ENCODE measurements at places on chromosomes 7 and 10.

GRCh38 chr10:110160522-110160921 is 46.9 kb upstream of the MXI1 start:
- DNase-seq, result no peak

GRCh38 chr10:1698185-1698584 is 39.1 kb downstream of the ADARB2 start:
- DNase-seq, result no peak

- no peak for DNase-seq
Observed at GRCh38 chr7:92647011-92647625, 56.9 kb upstream of the FAM133B start.

GRCh38 chr10:112526906-112527305 is 79.9 kb downstream of the VTI1A start:
- DNase-seq, result no peak

DNA sequence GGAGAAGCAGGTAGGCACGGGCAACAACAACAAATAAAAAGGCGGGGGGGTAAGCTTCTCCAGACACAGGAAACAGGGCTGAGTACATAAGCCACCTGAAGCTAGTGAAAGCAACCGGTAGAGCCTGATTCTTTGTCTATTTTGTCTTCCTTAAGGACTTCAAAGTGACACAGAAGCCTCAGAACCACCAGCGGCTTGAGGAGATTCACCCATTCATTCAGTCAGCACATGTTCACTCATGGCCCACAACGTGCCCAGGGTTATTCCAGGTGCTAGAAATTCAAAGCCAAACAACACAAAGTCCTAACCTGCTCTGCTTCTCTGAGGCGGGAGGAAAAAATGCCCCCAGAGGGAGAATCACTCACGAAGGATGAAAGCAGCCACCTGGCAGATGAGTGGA is 69.3 kb upstream of the C7orf33 start:
- DNase-seq, result no peak

- DNase-seq, result no peak
Observed at GRCh38 chr10:70832852-70833528, 17.2 kb downstream of the SGPL1 start.

Measured in activated CD8-positive, alpha-beta memory T cell treated with anti-CD3 and anti-CD28 coated beads for 1 hour (primary cell).